ENCODE measurements at places on chromosomes 3 and 15.

GRCh38 chr3:43203022-43203421 is 83.3 kb upstream of the SNRK start:
- DNase-seq, result peak; percentile 60

- DNase-seq, result no peak
Measured at GRCh38 chr3:18382760-18383369, 42.3 kb downstream of the SATB1 start.

DNA sequence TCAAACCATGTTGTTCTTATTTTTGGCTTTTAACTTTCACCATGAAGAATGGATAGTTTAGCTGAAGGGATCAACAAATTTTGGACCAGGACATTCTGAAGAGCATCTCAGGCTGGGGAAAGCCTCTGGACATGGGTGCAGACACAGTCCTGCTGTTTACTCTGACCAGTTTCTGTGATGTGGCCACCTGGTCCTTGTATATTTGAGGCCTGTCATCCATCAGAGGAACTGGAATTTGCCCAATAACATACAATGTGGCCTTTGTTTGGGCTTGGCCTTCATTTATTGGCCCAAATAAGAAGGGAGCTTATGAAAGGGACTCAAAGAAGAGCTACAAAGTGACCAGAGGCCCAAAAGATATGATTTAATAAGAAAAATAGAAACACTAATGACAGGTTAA is 127.9 kb downstream of the MYRIP start:
- no peak for DNase-seq

GRCh38 chr15:77393471-77393840 is 26.4 kb downstream of the PEAK1 start:
- DNase-seq, result no peak

GRCh38 chr3:193805448-193805847 is 212.4 kb downstream of the OPA1 start:
- DNase-seq, result no peak

DNA sequence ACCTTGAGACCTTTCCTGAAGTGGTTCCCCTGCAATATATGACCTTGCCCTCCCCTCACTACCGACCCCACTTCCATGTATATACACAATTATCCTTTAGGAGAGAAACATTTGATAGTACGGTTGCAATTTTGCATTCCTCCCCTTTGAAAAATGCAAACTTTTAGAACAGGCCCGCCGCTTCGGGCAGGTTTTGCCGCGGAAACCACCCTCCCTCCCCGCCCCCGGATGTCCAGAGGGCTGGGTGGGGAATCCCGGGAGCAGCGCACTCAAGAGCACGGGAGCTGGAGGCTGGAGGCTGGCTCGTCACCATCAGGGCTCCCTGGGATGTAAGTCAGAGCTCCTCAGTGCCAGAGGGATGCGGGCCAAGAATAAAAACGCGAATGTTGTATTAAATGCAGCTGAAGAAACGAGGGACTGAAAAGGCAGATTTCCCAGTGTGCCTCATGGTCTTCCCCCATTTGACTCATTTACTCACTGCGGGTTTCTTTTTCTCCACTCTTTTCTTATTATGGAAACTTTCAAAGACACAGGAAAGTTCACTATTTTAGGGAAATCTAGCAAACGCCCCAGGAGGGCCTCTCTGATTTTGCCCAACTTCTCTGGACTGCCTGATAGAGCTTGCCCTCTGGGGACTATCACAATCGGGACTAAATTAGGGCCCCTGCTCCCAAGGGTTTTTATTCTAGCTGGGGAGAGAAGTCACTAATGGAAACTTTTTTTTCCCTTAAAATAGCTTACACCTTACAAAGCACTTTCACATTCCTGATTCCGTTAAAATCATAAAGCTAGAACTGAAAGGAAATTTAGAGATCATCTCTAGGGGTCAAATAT is 2.9 kb upstream of the USP3 start:
- DNase-seq, result peak; percentile 42

Measured in cerebellum (tissue), 4 donors.